Activated naive CD8-positive, alpha-beta T cell treated with anti-CD3 and anti-CD28 coated beads for 36 hours (primary cell): ENCODE measurements at places on chromosomes 7 and 10. TPM values are rescaled to one million over a fixed set of nuclear protein-coding genes. Genes with fewer than 3 reads are reported as not detected.

GRCh38 chr7:51317582-51317910 lies 937 bp upstream of the COBL start:
- no peak for DNase-seq

DNA sequence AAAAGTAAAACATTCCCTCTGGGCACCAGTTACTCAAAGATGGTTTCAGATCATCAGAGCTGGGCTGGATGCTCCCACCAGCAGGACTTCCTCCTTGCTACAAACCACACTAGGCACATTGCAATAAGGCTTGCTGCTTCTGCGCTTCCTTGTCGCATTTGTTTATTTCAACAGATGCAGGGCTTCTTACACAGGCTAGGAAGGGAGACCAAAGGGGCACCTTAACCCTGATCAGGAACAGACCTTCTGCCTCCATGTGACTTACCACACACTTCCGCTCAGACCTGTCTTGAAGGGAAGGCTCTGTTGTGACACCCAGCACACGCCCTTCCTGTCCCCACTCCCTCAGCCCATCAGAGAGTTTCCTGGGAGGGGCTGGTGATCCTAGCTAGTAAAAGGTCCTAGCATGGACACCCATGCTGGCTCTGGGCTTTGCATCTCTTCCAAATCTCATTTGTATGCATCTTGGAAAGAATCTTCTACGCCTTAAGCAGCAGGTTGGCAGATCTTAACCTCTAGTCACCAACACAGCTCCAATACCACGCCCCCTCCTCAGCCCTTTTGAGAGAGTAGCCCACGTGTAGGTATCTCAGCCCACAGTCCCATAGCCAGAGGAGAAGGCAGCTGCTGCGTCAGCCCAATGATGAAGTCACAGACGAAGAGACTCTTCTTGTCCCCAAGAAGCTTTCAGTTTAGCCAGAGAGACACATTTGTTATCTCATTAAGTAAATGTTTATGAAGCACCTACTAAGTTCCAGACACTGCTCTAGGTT lies 47.1 kb upstream of the SVIL start:
- DNase-seq, result peak; percentile 31

DNA sequence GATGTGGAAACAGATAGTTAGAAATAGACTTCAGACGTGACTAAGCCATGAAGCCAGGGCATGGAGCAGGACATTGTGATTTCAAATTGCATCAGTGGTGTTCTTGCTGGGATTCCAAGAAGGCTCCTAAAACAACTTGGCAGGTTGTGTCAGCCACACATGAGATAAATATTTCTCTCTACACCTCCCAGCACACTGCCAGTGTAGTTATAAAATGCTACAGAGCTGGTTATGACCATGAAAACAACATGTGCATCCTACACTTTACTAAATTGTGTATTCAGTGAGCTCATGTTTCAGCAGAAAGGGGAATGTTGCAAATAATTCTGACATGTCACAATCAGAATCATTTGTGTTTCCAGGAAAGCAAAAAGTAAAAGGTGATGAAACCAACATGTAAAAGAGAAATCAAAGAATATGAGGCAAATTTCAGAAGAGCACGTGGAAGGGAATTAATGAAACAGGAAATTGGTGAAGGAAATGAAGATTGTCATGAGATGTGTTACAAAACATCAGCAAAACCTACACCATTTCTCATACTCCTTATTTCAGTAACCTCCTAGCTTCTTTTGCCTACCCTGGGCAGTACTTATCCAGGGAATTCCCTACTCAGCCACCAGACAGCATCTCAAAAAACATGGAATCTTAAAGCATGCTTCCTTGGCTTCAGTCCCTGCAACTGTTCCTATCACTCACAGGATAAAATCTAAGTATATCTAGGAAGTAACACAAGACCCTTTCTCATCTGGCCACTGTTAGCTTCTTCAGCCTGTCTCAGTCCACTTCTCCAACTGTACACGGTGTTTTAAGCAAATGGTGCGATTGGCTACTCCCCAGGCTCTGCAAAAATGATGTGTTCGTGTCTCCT lies 5.8 kb upstream of the CYP3A7 start:
- no peak for DNase-seq

DNA sequence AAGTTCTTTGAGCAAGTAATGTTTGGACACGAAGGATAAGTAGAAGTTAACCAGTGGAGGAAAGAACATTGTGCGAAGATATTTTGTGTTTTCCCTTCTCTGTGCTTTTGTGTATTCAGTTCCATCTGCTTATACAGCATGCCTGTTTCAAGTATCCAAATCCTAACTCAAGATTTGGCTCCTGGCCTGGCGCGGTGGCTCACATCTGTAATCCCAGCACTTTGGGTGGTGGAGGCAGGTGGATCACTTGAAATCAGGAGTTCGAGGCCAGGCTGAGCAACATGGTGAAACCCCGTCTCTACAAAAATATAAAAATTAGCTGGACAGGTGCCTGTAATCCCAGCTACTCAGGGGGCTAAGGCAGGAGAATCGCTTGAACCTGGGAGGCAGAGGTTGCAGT lies 40.8 kb upstream of the TPST1 start:
- DNase-seq, result no peak

DNA sequence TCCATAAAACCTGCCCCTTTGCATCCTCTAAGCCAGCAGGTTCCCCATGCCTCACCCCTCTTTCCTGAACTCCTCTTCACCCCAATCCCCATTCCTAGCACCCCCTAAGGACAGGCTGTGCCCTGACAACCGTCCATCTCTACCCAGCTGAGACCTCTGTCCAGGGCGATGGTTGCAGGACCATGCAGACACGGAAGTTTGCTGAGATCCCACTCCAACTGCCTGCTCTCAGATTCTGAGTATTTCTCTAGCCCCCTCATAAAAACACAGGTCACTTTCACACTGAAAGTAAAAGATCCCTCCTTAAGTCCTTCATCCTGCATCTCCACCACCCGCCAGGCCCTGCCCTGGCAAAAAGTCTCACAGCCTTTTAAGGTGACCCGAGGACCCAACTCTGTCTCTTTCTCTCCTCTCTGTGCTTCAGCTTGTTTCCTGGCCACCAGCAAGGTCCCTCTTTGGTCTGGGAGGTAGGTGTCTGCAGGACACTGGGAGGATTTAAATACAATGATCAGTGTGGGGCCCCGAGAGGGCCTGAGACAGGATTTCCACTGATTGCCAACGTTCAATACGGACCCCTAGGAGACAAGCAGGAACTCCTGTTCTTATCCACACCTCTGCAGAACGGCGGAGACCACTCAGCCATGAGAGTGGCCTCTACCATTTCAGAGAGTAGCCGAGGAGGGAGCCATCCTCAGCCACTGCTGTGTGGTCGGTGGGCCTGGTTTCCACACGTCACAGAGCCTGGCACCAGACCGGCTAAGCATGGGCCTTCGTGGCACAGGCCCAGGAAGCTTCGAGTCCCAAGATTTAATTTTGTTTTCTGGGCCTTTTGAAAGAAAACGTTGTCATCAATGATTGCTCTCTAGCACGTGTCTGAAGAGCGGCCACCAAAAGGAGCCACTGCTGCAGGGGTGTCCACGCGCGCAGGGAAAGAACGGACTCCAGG lies 27.9 kb downstream of the CALML3 start:
- no peak for DNase-seq

DNA sequence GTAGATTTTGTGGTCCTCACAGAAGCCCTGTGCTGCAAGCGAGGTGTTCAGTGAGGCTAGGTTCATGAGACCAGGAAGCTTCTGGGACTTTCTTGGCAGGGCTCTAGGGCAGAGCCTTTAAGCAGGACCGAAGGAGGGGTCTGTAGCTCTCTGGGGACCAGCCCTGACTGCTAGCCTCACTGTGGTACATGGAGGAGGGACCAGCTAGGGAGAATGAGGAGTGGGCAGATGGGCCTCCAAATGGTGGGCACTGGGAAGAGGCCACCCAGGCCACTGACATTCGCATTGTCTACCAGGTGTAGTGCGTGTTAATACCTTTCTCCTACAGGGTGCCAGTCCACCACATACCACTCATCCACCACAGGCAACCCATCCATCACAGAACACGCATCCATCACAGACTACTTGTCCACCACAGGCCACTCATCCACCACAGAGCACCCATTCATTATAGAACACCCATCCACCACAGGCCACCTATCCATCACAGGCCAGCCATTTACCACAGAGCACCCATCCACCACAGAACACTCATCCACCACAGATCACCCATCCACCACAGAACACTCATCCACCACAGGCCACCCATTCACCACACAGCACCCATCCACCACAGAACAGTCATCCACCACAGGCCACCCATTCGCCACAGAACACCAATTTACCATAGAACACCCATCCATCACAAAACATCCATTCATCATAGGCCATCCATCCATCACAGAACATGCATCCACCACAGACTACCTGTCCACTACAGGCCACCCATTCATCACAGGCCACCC lies 31.6 kb upstream of the ZNF488 start:
- no peak for DNase-seq

- DNase-seq, result no peak
These were observed 1.0 kb downstream of the SEPHS1 start for GRCh38 chr10:13347043-13347499.

The GRM3 gene
- not detected for total RNA-seq

- DNase-seq, result no peak
These were observed 306.1 kb downstream of the ADARB2 start for GRCh38 chr10:1431229-1431628.

The BMS1 gene
- total RNA-seq, result 40.0 TPM

DNA sequence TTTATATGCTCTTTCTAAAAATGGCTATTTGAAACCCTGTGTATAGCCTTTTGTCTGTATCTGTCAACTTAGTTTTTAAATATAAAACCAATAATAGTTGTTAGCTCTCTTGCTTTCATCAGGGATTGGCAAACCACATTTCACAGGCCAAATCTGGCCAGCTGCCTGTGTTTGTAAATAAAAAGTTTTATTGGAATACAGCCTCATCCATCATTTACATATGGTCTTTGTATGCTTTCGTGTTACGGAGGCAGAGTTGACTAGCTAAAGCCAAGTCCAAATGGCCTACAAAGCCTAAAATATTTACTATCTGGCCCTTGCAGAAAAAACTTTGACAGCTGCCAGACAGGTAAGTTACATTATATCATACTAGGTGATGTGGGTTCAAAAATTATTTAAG lies 235.0 kb downstream of the BICC1 start:
- DNase-seq, result no peak

- DNase-seq, result no peak
These were observed 12.5 kb upstream of the GRIFIN start for GRCh38 chr7:2488681-2489080.

The GIMAP4 gene
- 72.7 TPM for total RNA-seq

The GBX1 gene
- not detected for total RNA-seq

GRCh38 chr10:123967626-123968243 lies 76.1 kb upstream of the CPXM2 start:
- DNase-seq, result peak; percentile 59

DNA sequence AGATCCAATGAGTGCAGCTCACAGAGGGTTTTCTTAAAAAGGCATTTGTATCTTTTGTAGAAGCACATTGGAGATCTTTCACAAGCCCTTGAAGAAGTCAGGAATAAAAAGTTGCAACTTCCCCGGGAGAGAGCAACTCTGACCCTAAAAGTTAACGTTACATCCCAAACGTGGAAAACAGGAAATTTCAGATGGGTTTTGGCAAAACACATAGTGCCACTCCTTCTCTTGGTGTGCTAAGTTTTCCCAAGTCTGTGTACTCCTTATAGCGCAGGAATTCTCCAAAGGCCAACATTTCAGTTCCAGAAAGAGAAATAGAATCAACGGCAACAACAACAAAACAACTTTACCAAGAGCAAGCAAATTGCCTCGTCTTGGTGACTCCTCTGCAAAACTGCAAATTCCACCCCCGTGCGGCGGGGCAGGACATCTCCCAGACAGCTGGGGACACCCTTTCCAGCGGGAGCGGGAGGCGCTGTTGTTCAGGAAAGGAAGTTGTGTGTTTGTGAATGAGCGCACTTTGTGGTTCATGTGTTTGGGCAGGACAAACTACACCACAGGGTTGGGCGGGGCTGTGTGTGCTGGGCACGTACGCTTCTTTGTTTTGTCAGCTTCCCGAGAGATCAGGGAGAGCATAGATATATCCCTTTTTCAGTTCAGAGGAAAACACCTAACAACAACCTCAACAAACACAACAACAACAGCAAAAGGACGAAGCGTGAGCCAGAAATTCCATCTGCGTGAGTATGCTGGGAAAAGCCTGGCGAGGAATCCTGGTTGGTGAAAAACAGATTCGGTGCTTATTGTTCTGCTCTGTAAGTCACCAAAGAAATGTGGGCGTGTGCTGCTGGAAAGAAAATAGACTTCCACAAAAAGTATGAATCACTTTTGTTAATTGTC lies 294.7 kb upstream of the PITRM1 start:
- DNase-seq, result no peak

GRCh38 chr10:52771534-52772445 lies 794 bp downstream of the MBL2 start:
- no peak for DNase-seq

The PNLIPRP1 gene
- not detected for total RNA-seq

The GNGT1 gene
- not detected for total RNA-seq

- DNase-seq, result no peak
These were observed 112.2 kb downstream of the INPP5A start for GRCh38 chr10:132649651-132650360.

DNA sequence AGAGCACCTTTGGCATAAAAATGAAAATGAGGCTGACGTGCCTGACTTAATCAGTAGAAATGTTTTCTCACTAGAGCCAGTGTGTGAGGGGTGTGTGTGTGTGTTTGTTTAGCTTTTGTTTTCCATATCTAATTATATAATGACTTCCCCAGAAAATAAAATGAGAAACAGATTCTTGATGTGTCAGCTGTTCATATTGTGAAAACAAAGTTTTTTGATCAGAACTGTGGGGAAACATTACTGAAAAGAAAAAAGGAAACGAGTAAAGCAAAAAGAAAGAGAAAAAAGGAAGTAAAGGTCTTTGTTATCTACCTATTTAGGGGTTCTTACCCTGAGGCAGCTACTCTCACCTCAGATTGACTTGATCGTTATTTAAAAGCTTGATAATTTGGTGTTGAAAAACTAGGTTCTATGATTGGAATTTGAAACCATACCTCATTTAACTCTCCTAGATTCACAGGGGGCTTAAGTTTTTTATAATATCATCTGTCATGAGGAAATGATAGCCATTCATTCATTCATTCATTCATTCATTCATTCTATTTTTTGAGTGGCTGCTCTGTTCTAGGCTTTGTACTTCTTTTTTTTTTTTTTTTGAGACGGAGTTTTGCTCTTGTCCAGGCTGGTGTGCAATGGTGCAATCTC lies 58.0 kb downstream of the CREM start:
- no peak for DNase-seq

The CAMK2B gene
- 0.97 TPM for total RNA-seq

- DNase-seq, result no peak
These were observed 111.3 kb upstream of the KCTD7 start for GRCh38 chr7:66517212-66517909.

DNA sequence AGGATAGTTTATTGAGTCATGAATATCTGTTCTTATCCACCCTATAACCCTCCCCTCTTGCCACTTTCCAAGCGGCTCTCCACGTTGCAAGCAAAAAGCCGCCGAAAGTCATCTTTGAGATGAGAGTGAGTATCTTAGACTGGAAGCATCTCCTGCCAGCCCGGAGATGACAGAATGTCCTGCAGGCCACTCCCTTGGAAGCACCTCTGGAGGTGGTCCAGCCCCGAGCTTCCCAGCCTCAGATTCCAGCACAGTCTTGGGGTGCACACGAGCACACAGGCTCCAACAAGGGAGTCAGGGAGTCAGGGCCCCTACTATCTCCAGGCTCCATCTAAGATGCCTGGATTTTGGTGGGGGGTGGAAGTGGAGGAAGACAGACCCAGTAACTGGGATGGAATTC lies 5.5 kb upstream of the ELN start:
- no peak for DNase-seq
